ENCODE measurements at places on chromosomes 5 and 9.

GRCh38 chr9:34311499-34312185 lies 17.4 kb downstream of the KIF24 start:
- no peak for DNase-seq

DNA sequence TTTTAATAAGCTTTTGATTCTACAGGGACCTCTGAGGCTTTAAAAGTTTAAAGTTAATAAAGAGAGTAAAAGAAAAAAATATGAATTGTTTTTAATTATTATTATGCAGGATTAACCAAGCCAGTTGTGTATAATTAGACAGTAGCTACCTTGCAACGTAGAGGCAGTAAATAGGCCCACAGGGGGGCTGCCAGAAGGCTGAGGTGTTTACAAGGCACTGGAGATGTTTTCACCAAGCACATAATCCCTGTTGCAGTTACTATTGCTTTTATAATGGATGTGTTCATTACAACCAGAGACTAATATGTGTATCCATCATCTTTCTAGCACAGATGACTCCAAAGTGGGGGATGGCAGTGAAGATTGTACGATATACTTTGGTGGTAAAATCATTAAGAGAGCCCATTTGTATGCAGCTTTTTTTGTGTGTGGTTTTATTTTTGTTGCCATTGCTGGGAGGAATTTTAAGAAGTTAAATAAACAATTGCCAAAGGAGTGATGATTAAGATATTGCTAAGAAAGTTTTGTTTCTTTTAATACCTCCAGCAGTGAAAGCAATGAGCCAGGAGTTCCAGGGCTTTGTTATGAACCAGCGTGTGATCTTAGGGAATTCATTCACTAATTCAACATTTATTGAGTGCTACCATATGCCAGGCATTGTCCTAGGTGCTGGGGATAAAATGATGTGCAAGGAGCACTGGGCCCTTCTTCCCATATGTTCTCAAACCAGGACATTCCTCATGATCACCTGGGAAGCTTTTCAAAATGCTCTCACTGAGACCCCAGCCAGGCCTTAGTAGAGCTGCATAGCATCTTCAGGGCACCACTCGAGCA lies 138.7 kb upstream of the EFNA5 start:
- no peak for DNase-seq

- no peak for DNase-seq
Measured at GRCh38 chr9:77876091-77876490, 155.5 kb downstream of the GNAQ start.

- DNase-seq = peak; percentile 70
Measured at GRCh38 chr9:136400038-136400834, at the start of gene SNAPC4. Gene SNAPC4, minus strand, starts transcription at chr9:136400170. Its CDS starts 1,742 bp downstream, at chr9:136398428.

- no peak for DNase-seq
Measured at GRCh38 chr5:7529880-7530279, 133.9 kb downstream of the ADCY2 start.

- DNase-seq = no peak
Measured at GRCh38 chr5:21802100-21802499, 1051.0 kb downstream of the CDH12 start.

All from stimulated activated CD8-positive, alpha-beta memory T cell treated with anti-CD3 and anti-CD28 coated beads, Interleukin-12 subunit alpha, Interleukin-12 subunit beta, amount 100 ng/mL, for 1 hour (primary cell).